Thymus (tissue), 14 donors: ENCODE measurements at places on chromosomes 2 and 18. TPM values are rescaled to one million over a fixed set of nuclear protein-coding genes. Genes with fewer than 3 reads are reported as not detected.
A peak's percentile ranks its signal among the peaks of the same experiment; 100 is the strongest.

GRCh38 chr18:56112984-56113383 is 525.0 kb upstream of the TCF4 start:
- H3K36me3 ChIP-seq = no peaks in the 10 kb centered on the region
- no peak for DNase-seq
- H3K27me3 ChIP-seq = no peaks in the 10 kb centered on the region
- H3K4me3 ChIP-seq = no peak overlapping the region

GRCh38 chr18:32343634-32344033 is 127.0 kb downstream of the GAREM1 start:
- H3K4me1 ChIP-seq = no peaks in the 10 kb centered on the region
- H3K27me3 ChIP-seq = no peaks in the 10 kb centered on the region
- no peak overlapping the region for H3K27ac ChIP-seq
- no peak overlapping the region for H3K4me3 ChIP-seq

- H3K27me3 ChIP-seq = no peaks in the 10 kb centered on the region
- DNase-seq = peak; percentile 18
- no peak overlapping the region for H3K4me3 ChIP-seq
- no peaks in the 10 kb centered on the region for H3K36me3 ChIP-seq
- H3K27ac ChIP-seq = no peak overlapping the region
Measured at GRCh38 chr2:225112362-225113126, 70.3 kb upstream of the DOCK10 start.

- no peaks in the 10 kb centered on the region for H3K36me3 ChIP-seq
- H3K4me3 ChIP-seq = no peak overlapping the region
- H3K4me1 ChIP-seq = no peaks in the 10 kb centered on the region
Measured at GRCh38 chr18:11043694-11044093, 105.7 kb downstream of the PIEZO2 start.

DNA sequence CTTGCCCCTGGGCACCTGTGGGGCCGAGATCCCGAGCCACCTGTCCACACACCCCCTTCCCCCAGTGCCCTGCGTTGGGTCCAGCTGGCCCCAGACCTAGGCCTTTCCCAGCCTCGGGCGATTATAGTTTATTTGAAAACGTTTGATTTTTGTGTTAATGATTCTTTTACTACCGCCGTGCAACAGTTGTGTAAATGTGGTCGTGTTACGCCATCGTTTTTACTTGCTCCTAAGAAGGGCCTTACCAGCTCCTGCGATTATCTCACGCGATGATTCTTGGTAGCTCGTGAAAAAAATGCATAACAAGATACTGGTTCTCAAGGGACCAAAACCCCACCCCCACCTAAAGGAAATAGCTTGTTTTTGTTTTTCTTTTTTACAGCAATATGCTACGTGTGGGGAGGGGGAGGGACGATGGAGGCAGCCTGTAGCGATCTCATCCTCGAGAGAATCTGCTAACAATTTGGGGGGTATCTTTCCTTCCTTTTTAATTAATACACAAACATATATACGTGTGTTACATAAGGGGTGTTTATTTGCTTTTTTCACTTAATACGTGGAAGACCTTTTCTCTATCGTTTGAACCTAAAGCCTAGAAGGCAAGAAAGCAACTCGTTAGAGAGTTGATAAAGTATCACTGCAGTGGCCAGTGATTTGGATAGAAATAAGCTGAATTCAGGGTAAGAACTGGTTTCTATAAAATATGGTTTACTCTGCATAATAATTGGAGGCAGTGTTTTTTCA is 1.0 kb downstream of the ZDBF2 start:
- H3K36me3 ChIP-seq = no peaks in the 10 kb centered on the region
- H3K4me1 ChIP-seq = peaks cover 6% of the 10 kb centered on the region
- H3K4me3 ChIP-seq = peak overlapping the region; percentile 81

TEKT4 gene
- 0.05 TPM for total RNA-seq

RUFY4 gene
- total RNA-seq = 2.6 TPM

- H3K36me3 ChIP-seq = no peaks in the 10 kb centered on the region
- H3K27me3 ChIP-seq = no peaks in the 10 kb centered on the region
- H3K27ac ChIP-seq = no peak overlapping the region
- H3K4me1 ChIP-seq = no peaks in the 10 kb centered on the region
- no peak for DNase-seq
- H3K4me3 ChIP-seq = no peak overlapping the region
Measured at GRCh38 chr2:220440731-220441130, 813.3 kb downstream of the SLC4A3 start.

GRCh38 chr2:50641633-50642032 is 390.3 kb downstream of the NRXN1 start:
- H3K4me1 ChIP-seq = no peaks in the 10 kb centered on the region
- H3K27me3 ChIP-seq = no peaks in the 10 kb centered on the region
- no peak overlapping the region for H3K4me3 ChIP-seq
- no peak for DNase-seq
- no peaks in the 10 kb centered on the region for H3K36me3 ChIP-seq

AP1S3 gene
- total RNA-seq = 2.5 TPM

- H3K4me1 ChIP-seq = peaks cover 10% of the 10 kb centered on the region
- no peak overlapping the region for H3K27ac ChIP-seq
- H3K4me3 ChIP-seq = peak overlapping the region; percentile 90
Measured at GRCh38 chr2:74146929-74147726, 584 bp downstream of the BOLA3 start.
